EH (cell line): ENCODE measurements at places on chromosomes 12 and 14.

GRCh38 chr12:29148596-29148910, 525 bp upstream of the FAR2 start:
- DNase-seq = peak; percentile 46

DNA sequence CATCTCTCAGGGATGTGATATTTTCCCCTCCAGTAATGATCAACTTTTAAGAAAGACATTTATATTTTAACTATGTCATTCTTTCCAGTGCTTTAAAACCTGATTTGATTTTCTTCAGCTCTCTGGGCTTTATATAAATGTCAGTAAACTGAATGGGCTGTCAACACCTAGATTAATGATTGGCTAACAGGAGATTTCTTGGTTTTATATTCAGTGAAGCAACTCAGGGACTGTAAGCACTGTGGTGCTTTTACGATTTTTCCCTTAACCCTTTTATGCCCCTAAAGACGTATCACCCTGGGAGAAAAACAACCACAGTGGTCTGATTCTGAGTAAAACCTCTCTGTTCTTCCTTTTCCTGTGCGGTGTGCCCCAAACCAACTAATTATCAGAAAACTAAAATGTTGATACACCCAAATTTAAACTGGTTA, 38.0 kb downstream of the PTGER2 start:
- DNase-seq = no peak

DNA sequence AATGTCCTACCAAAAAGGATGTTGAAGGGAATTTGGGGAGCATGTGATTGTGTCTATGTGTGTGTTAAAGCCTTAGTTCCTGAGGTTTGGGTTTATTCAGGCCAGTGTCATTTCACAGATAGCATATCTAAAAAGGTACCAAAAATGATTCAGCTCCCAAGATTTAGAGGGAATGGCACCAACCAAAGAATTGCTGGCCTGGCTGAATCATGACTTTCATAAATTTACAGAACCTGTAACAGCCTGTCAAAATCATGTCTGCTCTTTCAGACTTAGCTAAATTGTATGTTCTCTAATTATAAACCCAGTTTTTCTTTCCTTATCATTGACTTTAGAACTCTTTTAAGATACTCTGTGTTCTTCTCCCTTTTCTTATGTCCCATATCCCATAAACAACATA, 231.5 kb downstream of the NUBPL start:
- no peak for DNase-seq

DNA sequence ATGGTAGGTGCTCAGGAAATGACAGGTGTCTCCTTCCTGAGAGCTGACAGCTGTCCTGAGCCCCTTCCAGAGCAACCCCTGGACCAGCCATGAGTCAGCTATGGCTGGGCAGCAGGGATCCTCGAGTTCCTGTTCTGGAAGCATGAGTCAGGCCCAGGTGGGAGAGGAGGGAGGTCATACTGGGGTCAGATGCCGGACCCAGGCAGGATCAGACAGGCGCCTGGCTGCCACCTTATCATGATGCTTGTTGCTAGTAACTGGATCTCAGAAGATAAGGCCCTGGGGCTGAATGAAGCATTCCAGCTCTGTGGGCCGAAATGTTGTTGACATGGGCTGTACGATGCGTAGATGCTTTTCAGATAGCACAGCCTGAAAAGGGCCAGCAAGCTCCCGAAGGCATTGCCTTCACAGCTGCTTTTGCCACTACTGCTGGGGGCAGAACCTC, 17.4 kb upstream of the KRT7 start:
- peak; percentile 65 for DNase-seq

GRCh38 chr12:63103494-63104131, 47.4 kb downstream of the AVPR1A start:
- peak; percentile 35 for DNase-seq

DNA sequence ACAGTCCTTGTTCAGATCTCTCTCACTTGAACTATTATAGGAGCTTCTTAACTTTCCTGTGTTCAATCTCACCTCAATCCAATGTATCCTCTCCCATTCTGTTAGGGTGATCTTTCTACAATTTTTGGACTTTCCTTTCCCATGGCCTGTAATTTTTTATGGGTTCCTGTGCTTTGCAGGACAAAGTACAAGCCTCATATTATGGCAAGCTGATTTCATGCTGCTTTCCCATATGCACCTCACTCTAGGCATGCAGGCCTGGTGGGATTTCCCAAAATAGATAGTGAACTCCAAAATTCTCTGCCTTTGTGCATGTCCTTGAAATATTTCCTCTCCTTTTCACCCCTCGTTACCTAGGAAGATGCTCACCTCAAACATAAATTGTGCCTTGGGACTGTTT, 499.4 kb downstream of the NAV3 start:
- no peak for DNase-seq

- no peak for DNase-seq
These were observed 38.2 kb upstream of the OAS1 start for GRCh38 chr12:112868459-112869041.

- DNase-seq = peak; percentile 84
These were observed at the start of gene PTGER2 for GRCh38 chr14:52313903-52314594. Gene PTGER2 (plus strand): TSS chr14:52314312. CDS start chr14:52314549, 237 bp downstream.

- no peak for DNase-seq
These were observed 141.6 kb downstream of the GXYLT1 start for GRCh38 chr12:42003031-42003430.

GRCh38 chr12:102169922-102170621, 27.6 kb downstream of the PMCH start:
- DNase-seq = peak; percentile 49

- no peak for DNase-seq
These were observed 56.8 kb upstream of the FAM181A start for GRCh38 chr14:93870377-93870776.

DNA sequence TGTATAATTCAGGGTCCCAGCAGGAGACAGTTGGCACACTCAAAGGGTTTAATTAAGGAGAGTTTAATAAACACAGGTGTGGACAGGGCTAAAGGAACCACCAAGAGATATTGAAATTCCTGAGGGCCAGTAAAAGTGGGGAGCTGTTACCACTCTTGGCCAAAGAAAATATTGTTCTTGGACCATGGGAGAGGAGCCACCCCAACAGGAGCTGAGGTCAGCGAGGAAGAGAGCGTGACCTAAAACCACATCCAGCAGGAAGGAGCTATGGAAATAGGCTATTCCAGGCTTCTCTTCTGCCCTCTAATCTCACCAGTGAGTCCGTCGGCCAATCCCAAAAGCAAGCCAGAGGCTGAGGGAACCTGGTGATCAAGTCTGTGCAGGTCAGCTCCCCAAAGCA, 390.8 kb downstream of the MED13L start:
- no peak for DNase-seq

DNA sequence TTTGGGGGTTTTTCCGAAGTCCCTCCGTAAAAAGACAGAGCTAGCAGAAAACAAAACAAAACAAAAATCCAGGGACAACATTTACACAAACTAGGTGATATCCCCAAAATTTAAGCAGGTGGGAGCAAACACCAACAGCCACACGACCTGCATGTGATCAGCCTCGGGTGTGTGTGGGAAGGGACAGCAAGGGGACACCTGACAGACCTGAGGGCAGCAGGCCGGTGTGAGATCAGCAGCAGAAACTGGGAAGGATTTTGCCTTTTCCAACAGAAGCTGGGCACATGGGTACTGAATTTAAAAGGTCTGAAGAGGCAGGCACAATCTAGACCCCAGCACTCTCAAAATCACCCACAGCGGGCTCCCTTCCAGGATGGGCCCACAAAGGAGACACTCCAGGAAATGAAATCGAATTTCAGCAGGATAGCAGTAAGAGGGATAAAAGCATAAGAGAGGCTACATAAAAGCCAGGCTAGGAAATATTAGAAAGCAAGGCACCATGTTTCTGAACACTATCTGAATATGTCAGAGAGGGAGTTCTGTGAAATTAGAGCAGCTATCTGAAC, 36.5 kb upstream of the SELPLG start:
- DNase-seq = no peak

DNA sequence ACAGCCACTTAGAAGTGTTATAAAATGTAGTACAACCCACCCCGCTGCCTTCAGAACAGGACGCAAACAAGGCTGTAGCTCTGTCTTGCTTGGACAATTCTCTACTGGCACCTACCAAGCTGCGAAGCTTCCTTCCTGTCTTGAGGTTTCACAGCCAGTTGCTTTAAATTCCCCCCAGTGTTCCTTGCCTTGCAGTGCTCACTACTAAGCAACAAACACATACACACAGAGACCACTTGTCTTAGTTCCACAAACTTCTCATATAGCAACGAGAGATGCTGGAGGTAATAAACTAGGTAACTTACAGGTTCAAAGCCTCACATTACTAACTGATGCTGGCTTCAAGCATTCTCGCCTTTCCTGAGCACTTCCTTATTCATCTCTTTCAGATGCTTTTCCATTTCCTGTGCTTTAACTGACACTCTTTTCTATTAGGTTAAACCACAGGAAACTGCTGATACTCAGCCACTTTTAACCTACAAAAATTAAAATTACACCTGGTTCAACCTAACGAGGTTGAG, 91.5 kb upstream of the PTGDR start:
- no peak for DNase-seq

GRCh38 chr14:93490001-93490400, 59.3 kb downstream of the UNC79 start:
- DNase-seq = no peak

DNA sequence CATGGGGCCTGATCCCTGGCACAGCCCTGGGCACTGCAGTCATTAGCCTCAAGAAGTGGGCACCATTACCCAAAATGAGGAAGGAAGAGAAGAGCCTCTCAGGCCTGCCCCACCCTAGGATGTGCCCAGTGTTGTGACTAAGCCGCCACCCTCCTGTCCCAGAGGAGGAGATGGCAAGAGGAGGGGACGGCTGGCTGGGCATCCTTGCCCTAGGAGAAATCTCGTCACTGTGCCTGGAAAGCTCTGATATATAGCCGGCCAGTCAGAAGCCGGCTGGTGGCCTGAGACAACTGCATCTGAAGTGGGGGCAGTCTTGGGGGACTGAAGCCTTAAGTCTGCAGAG, 115.2 kb downstream of the LGMN start:
- DNase-seq = no peak

DNA sequence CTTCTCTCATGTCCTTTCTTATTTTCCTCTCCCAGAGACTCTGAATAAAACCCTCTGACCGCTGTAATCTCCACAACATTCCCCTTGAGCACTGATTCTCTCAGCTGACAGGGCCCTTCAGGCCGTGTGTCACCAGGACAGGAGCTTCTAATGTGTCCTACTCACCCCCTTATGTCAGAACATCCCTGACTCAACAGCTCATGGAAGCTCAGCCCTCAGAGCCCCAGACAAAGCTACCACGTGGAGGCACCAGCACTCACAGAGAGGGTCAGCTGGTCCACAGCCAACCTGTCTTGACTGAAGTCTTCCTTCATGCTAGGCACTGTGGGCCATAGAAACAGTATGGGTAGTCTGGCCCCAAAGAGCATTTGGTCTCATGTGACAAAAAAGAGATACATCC, 49.8 kb downstream of the SMUG1 start:
- DNase-seq = peak; percentile 51

GRCh38 chr12:34346372-34347034, 324.2 kb downstream of the ALG10 start:
- no peak for DNase-seq

DNA sequence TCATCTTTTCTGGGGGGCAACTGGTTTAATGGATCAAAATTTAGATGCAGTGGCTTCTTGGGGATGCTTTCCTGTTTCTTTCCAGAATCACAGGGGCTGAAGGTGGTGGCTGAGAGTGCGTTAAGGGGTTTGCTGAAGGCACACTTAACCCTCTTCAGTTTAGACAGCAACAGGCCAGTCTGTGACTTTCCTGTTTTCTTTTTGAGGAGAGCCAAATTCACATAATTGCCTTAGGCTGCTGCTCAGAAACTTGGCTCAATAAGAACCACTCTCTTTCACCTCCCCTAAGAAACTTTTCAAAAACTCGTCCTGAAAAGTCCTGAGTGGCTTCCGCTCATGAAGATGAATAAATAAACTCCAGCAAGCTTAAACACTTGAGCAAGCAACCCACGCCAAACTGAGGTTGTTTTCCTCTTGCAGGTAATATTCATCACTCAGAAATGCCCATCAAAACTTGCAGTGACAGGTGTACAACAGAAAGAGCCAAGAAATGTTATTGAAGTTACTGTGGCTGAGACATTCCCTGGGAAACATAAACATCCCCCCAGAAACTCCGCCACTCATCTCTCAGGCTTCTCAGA, 510.4 kb downstream of the TMEM132D start:
- no peak for DNase-seq

DNA sequence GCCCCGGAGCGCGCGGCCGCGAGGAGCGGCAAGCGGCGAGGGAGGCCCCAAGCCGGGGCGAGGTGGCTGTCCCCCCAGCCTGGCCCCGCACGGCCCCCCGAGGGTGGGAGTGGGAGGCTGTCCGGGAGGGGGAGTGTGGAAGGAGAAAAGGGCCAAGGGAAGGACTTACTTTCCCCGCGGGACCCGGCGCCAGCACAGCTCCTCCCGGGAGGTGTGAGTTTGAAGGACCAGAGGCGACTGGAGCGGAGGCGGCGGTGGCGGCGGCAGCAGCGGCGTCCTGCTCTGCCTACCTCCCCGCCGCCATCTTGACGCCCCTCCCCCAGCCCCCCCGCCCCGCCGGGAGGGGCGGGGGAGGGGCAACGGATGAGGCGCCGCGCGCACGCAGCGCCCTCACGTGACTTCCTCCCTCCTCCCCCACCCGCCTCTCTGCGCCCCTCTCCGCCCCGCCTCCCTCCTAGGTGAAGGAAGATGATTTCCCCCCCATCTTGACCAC, at the start of gene SBNO1:
Gene SBNO1, minus strand, starts transcription at position 316 of the 493 bp plus-strand sequence. CDS start 14,406 bp downstream, outside the sequence.
- DNase-seq = peak; percentile 89
